ENCODE measurements at places on chromosomes 7 and 10. TPM values are rescaled to one million over a fixed set of nuclear protein-coding genes. Genes with fewer than 3 reads are reported as not detected.

DNA sequence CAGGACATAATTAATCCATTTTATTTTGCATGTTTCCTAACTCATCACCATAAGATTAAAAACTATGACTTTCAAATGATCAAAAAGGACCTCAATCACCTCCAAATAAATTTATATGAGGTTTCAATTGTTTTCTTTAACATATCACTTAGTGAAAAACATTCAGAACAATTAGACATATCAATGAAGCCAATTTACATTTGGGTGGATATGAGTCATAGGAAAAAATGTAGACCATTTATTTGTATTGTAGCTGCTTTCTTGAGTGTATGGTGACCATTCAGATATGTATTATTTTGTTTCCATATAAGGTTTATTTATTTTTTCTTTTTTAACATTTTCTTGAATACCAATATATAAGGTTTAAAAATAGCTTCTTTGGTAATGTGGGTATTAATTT is 13.3 kb upstream of the EXOC6 start:
- no peak for DNase-seq

The NUDT13 gene
- 0.50 TPM for total RNA-seq

DNA sequence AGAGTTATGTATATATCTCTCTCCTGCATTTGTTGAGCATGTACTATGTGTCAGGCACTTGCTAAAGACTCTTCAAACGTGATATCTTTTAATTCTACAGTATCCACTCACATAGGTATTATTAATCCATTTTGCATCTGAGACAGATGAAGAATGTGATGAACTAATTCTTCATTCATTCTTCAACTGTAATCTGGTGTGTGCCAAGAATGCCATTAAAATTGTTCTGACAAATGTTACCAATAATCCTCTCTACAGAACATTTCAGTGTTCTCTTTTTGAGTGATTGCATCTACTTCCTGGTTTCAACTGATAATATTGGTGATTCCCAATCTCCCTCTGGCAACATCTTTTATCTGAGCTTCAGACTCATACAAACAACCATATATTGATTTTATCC is 18.0 kb upstream of the INHBA start:
- DNase-seq: no peak

- no peak for DNase-seq
Observed at GRCh38 chr10:3745521-3745920, 39.5 kb downstream of the KLF6 start.

GRCh38 chr7:132004529-132004928 is 448.1 kb upstream of the PODXL start:
- no peak for DNase-seq

DNA sequence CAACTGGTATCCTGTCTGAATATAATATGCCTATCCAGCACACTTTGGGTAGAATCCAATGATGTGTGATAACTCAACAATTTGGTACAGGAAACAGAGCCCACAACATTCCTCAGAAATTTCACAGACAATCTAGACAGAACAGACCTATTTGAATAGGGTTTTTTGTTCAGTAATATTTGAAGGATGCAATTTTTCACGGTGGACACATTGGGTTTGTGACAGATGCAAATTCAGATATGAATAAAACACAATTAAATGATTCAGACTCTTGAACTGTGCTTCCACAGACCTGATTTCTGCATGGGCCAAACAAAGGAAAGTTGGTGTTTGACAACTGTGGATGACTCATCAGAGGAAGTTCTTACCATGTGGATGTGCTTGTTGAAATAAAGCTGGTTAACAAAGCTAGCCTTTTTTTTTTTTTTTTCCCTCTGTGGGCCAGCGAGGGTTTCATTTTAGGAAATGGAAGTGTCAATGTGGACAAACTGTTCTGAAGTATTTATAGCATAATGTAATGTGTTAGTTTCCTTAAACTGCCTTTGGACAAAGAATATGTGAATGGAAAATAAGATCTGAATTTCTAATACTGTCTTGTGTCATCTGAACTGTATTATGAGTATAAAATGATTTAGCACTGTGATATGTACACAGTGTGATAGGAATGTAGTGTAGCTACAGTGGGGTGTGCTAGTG is 43.2 kb upstream of the FAM133B start:
- DNase-seq: peak; percentile 68

- DNase-seq: no peak
Observed at GRCh38 chr10:45592432-45592831, 80.1 kb downstream of the ZFAND4 start.

DNA sequence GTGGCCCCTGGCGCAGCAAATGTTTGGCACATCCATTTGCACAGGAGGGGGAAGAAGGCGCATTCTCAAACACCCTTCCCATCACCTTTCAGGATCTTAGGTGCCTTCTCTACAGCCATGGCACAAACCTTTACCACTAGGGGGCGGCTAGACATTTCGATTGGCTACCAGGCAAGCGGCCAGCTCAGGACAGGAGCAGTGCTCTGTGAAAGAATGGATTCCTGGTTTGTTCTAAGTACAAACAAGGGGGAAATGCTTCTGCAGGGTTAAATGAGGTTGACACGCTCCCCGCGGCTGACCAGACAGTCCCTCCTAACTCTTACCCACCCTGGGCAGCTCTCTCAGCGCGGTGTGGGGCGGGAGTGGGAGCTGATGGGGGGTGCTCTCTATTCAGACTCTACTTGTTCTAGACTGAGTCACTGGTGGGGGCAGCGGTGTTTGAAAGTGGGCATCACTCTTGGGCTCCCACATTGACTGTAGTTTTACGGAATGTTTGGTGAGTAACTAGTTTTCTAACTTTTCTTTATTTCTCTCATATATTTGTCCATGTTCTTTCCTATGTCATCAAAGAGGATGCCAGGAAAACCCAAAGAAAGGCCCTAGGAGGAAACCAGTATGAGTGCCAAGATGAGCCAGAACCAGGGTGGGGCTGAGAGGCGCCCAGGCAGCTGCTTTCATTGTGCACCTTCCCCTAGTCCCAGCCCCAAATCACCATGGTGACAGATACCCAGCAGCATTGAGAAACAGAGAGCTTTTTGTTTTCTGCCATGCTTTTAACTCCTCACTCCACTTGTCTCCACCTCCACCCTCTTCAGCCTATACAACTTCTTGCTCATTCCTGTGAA is 61.4 kb upstream of the GPR158 start:
- peak; percentile 33 for DNase-seq

The CFAP46 gene
- not detected for total RNA-seq

DNA sequence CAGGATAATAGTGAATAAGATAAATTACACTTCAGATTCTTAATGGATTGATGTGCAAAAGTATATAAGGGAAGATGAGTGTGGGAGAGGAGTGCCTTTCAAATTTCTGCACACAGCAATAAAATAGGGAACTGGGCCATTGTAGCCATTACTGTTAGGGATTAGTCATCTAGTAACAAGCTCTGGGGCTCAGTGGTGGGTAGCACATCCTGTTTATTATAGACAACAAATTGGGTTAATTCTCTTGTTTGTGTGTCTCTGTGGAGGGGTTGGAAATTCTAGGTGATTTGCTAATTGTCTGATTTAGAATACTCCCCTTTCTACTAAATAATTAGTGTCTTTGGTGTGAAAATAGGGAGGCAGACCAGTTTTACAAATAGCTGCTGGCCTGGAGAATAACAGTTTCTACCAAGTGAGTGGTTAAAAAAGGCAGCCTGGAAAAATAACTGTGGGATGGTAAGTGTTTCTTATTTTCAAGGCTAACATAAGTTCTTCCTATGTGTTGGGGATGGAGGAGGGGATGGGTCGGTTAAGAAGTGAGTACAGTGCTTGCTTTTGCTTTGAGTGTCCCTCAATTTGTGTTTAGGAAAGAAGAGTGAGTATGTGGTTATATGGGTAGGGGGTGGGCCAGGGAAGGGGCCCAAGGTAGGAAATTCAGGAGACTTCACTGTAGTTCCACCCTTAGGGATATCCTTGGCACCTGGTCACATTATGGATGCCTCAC is 43.3 kb upstream of the TMEM248 start:
- no peak for DNase-seq

DNA sequence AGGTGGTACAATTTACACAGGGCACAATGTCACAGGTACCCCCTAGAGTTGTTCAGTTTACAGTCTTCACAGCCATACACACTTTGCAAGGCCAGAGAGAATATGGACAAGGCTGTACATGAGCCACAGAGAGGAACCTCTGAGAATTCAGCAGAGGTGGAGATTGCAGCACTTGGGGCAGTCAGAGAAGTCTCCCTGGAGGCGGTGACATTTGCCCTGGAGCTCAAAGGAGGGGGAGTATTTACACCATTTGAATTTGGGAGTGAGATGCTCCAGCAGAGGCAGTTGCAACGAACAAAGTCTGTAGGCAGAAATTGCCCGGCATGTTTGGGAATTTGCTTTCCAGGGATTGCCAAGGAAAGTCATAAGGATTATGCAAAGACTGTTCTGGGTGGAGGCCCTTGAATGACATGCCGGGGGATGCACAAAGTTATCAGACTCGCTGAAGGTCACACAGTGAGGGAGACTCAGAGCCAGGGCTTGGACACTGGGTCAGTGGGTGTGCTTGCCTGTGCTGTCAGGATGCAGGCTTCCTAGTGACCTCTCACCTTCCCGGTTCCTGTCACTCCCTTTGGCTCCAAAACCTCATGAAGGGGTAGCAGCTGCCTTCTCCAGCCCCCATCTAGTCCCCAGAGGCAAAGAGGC is 160.7 kb upstream of the PCBD1 start:
- no peak for DNase-seq

The CALML3 gene
- not detected for total RNA-seq

- no peak for DNase-seq
Observed at GRCh38 chr7:157854066-157854891, 517.5 kb downstream of the DNAJB6 start.

DNA sequence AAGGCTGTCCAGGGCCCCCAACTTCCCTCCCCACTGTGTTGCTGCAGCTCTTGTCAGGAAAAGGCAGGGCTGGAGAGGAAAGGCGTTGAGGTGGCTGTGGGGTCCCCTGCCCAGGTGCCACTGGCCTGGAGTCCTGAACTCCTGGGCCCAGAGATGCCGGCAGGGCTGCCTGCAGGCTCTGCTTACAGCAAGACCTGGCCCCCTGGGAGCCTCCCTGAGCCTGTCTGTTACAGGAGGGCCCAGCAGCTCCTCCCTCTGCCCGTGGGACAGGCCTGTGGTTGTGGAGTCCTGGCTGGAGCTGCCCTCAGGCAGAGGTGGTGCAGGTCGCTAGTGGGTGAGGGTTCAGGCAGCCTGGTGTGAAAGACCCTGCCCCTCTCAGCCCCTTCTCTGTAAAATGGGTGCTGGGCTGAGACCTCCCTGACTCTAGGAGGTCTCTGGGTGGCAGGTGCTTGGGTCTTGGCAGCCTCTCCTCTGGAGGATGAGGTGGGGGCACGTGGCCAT is 9.9 kb downstream of the ANTXRL start:
- no peak for DNase-seq

GRCh38 chr7:128108641-128109423 is 77.6 kb upstream of the LRRC4 start:
- peak; percentile 72 for DNase-seq

The DOCK1 gene
- not detected for total RNA-seq

The MTPN gene
- 101 TPM for total RNA-seq

DNA sequence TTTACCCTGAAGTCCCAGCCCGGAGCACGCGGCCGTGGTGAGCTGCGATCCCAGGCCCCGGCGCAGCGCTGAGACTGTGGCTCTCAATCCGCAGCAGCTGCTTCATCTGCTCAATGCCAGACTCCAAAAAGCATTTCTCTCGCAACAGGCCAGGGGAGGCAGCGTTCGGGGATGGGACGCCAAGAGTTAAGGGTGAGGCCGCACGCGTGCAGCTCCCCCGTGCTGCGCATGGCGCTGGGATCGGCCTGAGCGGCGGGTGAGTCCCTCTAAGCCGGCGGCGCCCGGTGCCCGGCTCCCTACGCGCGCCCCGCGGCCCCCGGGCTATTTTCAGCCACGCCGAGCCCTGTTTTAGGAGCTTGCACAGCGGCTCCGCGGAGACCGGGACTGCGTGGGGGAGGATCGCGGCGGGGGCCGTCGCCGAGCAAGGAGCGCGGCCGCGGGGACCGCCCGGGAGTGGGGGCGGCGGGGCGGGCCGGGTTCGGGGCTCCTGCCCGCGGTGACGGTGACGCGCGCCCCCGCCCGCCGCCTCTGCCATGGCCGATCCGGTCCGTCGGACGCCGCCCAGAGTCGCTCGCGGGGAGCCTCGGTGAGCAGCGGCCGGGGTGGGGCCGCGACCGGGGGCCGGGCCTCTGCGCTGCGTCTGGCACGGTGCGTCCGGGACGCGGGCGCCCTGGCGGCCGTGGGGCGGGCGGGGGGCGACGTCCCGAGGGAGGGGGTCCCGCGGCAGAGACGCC is 29.4 kb upstream of the JAKMIP3 start:
- no peak for DNase-seq

DNA sequence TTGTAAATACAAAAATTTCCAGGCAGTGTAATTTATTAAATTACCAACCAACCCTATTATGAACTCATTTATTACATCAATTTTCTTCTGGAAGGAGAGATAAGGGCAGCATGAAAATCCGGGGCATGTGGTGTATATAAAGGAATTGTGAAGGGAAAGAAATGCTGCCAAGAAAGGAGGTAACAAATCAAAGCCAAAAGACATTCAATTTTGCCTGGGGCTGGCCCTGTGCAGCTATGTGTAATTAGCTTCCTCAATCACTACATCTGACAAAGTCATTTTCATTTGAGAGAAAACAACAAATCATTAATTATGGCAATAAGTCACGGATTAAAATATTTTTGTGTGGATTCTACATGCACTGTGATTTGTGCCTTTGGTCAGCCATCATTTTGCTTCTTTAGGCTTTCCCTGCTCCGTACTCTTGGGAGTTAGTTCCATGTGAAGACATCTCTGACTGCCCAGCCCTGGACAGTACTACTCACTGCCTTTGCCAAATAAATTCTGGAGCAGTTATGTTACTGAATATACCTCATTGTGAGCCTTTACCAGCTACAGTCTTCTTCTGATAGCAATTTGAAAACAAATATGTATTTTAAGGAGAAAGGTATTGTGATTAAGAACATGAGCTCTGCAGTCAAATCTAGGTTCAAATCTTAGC is 191.7 kb downstream of the RELN start:
- no peak for DNase-seq

The AKAP9 gene
- 61.2 TPM for total RNA-seq

- no peak for DNase-seq
Observed at GRCh38 chr10:34408381-34408780, 406.7 kb downstream of the PARD3 start.

DNA sequence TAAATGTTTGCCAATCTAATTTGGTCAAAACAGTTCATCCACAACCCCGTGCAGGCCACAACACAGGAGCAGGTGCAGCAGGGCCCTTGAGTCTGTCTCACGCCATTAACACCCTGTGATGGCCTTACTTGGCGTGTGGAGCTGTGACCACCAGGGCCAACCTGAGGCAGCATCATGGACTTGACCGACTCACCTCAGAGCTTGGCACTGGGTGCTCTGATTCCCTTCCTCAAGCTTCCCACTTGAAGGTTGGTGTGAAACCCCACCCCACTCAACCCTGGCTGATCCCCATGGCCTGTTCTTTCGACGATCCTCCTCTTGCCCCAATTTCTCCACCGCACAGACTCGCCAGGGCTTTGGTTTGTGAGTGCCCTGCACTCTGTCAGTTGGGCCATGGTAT is 623.1 kb downstream of the PTPRN2 start:
- no peak for DNase-seq

GRCh38 chr10:77811831-77812430 is 114.6 kb downstream of the DLG5 start:
- DNase-seq: no peak

GRCh38 chr10:71429304-71429703 is 32.6 kb downstream of the CDH23 start:
- no peak for DNase-seq

All from CD8-positive, alpha-beta T cell (primary cell).